ENCODE measurements at places on chromosomes 16 and 17.

DNA sequence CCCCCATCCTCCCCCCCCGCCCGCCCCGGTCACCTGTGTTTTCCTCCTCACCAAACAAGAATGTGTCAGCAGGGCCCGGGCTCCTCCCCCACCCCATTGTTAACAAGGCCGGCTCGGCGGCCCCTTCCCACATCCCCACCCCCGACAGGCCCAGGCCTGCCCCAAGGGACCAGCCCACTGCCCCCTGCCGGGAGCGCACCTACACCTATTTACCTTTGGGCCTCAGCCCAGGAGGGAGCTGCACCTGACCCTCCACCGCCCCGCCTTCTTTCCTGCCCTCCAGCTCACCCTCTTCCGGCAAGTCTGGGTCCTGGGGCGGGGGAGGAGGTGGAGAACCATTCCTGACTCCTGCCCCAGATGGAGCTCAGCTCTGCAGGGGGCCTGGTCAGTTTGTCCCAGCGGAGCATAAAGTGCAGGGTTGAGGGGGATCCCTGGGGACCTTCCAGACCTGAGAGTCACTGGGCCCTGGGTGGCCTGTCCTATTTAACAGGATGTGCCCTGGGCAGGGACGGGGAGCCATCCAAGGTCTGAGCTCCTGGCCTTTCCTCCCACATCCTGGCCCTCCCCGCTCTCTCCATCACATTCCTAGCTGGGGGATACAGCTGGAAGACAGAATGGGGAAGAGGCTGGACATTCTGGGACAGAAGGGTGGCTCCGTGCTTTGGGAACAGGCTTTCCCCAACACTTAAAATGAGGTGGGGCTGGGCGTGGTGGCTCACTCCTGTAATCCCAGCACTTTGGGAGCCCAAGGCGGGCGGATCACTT lies 8.3 kb downstream of the FOXJ1 start:
- DNase-seq = no peak

DNA sequence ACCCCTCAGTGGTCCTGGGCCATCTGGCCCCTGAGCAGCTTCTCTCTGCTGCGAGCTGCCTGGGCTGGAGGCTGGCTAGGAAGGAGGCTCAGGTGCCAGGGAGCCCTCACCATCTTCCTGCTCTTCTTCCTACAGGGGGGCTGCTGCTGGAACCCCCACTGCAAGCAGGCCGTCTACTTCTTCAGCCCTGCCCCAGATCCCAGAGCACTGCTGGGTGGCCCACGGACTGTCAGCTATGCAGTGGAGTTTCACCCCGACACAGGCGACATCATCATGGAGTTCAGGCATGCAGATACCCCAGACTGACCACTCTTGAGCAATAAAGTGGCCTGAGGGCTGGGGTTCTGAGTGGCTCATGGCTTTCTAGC lies 46.1 kb downstream of the PRMT7 start:
- no peak for DNase-seq

DNA sequence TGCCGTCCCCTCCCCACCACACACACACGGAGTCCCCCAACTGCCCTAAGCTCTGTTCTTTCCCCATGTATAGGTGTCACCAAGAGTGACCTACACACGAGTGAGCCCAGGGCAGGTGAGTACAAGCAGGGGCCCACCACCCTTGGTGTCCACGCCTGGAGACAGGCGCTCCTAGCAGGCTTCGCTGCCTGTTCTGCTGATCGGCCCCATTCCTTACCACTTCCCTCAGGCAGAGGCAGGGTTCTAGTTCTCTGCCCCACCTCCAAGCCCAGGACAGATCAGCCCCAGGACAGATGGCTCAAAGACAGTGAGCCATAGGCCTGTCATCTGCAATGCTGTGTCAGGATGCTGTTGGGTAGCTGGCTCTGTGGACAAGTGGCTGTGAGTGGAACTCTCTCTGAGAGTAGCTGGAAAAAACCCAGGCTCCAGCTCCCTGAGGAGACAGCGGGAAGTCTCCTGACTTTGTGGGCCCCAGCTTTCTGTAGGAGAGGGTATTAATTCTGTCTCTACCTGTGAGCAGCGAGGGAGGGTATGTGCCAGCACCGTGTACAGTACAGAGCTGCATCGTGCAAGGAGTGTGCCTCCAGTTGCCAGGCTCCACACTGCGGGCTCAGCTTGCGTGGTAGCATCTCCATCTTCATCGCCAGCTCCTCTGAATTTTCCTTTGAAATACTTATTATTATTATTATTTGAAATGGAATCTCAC lies 897 bp downstream of the TP53I13 start:
- no peak for DNase-seq

GRCh38 chr17:15650741-15651582 lies 31.5 kb upstream of the FBXW10B start:
- no peak for DNase-seq

- DNase-seq = no peak
Measured at GRCh38 chr16:1073262-1073558, 663 bp downstream of the SSTR5 start.

DNA sequence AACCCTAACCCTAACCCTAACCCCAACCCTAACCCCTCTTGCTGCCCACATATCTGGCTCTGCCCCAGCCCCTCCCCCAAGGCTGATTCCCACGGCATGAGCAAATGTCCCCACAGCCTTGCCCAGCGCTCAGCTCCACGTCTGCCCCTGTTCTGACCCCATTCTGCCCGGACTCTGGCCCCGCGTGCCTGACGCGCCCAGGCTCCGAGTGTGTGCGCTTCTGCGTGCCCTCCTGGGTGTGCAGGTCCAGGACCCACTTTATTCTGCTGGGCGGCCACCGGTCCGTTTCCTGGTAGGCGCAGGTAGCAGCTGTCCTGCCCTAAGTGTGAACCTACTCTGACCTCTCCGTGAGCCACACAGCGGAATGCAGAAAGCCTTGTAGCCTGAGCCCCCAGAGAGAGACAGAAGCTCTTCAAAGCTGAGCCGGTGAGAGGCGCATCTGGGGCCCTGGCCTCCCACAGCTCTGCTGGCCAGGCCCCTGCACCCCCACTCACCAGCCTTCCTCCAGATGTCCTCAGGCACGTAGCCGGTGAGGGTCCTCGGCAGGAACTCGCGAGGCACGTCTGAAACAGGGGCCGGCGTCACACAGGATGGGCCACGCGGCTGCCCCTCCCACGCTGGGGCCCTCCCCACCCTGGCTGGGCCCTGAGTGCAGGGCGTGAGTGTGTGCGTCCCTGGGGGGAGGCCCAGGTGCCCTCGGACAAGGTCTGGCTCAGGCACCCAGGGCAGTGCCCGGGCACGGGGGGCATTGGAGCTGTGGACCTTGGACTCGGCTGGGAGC lies 14.0 kb upstream of the PABPN1L start:
- DNase-seq = no peak

DNA sequence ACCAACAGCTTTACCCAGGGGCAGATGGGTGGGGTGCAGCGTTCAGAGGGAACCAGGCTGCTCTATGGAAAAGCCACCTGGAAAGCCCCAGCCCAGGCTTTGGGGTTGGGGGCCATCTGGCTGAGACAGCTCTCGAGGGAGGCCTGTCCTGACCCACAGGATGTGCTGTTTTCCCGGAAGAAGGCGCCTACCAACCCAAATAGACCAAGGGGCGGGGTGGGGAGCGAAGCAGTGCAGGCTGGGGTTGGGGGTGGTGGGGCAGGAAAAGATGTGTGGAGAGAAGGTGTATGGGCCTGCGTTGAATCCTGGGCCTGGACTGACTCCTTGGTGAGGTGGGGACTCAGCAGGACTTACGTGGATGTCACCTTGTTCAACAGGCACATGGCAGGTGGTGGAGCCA lies 87.9 kb downstream of the N4BP1 start:
- DNase-seq = no peak

GRCh38 chr17:81995463-81996231 lies 18.2 kb downstream of the ASPSCR1 start:
- no peak for DNase-seq

- no peak for DNase-seq
Measured at GRCh38 chr17:71765437-71765836, 355.4 kb upstream of the SOX9 start.

- DNase-seq = no peak
Measured at GRCh38 chr17:65064452-65065019, 8.0 kb upstream of the GNA13 start.

DNA sequence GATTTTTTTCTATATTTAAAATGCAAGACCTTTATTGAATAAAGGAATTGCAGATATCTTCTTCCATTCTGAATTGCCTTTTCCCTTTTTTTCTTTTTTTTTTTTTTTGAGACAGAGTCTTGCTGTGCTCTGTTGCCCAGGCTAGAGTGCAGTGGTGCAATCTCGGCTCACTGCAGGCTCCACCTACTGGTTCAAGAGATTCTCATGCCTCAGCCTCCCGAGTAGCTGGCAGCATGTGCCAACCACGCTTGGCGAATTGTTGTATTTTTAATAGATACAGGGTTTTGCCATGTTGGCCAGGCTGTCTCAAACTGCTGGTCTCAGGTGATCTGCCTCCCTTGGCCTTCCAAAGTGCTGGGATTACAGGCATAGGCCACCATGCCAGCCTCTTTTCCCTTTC lies 151.5 kb downstream of the CEP112 start:
- DNase-seq = no peak

GRCh38 chr16:54620197-54620596 lies 310.5 kb upstream of the IRX5 start:
- no peak for DNase-seq

DNA sequence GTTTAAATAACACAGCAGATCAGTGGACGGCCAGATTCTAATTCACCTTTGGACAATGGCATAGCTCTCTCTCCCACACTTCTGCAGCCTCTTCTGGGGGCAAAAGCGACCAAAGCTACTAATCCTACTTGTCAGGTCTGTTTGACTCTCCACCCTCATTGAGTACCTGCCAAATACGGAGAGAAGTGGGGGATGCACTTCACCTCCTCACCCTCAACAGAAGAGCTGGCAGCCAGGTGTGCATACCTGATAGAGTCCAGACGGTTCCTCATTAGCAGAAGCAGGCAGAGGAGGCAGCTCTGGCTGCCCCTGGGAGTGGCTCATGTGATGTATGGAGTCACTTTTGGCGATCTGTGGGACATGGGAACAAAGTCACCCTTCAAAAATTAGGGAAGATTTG lies 4.9 kb downstream of the DNAH3 start:
- DNase-seq = no peak

- peak; percentile 27 for DNase-seq
Measured at GRCh38 chr16:27232061-27232900, 29.0 kb downstream of the KDM8 start.

DNA sequence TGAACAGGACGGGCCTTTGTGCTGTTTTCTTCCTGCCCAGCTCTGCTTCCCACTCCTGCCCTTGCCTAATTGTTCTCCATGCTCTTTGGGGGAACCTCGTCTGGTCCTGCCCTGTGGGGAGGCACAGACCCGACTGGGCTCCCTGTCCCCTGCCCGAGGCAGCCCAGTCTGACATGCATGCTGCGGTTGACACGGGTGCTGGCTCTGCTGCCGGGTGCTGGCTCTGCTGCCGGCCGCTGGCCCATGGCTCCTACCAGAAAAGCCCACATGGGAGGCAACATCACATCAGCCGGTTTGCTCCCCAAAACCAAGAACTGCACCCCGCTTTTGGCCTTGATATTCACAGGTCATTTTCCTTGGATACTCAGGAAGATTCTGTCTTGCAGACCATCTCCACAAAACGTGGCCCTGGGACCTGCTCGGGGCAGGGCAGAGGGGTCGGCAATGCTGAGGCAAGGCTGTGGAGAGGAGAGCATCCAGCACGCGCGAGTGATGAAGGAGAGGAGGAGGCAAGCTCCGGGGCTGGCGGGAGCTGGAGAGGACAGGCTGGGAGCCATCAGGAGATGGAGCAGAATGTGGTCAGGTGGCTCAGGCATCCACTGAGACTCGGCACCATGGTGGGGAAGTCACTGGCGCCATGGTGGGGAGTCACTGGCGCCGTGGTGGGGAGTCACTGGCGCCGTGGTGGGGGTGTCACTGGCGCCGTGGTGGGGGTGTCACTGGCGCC lies 31.6 kb downstream of the RBFOX3 start:
- no peak for DNase-seq

- DNase-seq = no peak
Measured at GRCh38 chr17:43774304-43775250, 4.2 kb downstream of the DUSP3 start.

DNA sequence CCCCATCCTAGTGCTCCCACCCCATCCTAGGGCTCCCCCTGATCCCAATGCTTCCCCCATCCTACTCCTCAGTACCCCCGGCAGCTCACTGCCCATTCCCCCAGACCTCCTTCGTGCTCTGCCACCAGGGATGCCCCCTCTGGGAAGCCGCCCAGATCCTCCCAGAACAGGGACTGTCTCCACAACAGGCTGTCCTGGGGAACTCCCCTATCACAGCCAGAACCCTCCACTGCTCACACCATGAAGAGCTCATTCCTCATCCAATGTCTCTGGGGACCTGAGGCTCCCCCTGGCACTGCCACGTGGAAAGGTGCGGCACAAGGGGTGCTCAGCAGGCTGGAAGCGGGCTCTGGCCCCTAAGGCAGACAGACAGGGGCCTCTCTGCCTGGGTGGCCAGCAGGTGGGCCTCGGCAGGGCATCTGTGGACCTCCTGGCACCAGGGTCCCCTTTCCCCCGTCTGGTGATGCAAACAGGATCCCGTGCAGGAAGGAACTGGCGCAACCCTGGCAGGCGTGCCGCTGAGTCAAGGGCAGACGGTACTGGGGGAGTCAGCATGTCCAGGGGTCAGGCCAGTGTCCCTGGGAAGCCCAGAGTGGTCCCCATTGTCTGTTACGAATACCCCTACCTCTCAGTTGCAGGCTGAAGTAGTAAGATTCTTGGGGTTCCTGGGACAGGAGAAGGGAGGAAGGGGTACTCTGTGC lies 14.8 kb upstream of the PVALEF start:
- DNase-seq = no peak

- DNase-seq = no peak
Measured at GRCh38 chr16:11107780-11108465, 148.1 kb downstream of the SOCS1 start.

- no peak for DNase-seq
Measured at GRCh38 chr17:34098699-34099098, 156.4 kb upstream of the CCL2 start.

DNA sequence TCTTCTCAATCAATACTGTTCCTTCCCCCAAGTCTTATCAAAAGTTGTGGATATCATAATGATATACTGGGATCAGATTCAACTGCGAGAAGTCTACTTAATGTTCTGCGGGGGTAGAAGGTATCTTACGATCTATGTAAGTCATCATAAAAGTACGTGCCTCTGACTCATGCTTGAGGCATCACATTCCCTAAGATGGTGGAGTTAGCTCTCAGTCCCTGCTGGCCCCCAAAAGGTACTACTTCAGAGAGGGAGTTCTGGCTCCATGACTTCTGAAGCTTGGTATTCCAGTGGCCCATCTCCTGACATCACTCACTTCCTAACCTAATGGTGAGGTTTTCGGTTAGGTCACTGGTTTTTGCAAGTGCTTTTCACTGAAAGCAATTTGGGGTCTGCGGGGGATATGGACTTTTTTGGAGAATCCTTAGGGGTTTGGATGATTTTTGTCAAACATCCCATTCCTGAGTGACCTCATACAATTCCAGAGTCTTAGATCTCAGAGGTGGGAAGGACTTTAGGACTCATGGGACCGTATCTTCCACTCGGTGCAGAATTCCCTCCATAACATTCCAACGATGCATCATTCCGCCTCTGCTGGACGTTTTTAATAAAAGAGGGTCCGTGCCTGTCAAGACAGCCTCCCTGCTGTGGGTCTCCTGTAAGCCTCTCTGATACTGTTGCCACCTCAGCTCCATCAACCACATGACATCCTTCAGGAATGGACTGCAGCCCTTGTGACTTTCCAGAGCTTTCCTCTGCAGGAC lies 74.3 kb downstream of the DYNLRB2 start:
- DNase-seq = no peak
